ENCODE measurements at places on chromosomes 6 and 20. TPM values are rescaled to one million over a fixed set of nuclear protein-coding genes. Genes with fewer than 3 reads are reported as not detected.

Gene UBD
- 5.8 TPM for total RNA-seq

Gene TRIM31
- total RNA-seq, result not detected

Gene GRM1
- not detected for total RNA-seq

DNA sequence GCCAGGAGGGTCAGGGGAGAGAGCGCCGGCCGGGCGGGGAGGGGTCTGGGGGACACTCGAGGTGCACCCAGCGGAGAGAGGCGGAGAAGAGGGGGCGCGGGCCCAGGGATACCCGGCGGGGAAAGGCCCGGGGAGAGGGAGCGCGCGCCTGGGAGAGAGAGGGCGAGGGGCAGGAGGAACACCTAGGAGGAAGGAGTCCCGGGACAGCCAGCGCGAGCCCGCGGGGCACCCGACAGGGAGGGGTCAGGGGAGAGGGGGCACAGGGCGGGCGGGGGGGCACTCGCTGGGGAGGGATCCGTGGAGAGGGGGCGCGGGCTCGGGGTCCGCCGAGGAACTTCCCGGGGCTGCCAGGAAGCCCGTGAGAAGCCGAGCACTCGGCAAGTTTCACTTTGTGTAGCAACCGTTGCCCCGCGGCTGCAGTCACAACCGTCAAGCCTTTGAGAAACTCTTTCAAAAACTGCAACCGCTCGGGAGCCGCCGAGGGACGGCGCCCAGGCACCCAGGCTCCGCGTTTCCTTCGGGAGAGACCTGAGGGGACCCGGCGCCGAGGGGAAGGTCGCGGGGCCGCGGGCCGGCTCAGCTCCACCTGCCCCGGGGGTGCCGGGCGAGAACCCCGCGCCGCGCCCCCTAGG lies 471 bp downstream of the EZR start:
- peak; percentile 75 for DNase-seq

DNA sequence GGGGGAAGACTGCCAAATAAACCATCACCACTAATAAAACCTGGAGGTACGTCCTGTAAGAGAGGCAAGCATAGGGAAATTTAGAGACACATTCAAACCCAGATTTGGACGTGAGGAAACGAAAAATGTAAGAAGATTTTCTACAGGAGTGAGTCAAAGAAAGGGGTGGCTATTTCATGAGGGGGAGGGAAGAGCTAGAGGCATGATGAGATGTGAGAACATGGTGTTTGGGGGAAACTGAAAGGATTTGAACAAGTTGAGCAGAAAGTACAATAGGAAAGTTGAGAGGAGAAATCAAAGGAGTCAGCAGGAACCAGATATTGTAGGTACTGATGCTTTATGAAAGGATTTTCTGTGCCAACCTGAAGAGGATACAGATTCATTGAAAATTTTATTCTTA lies 179.1 kb upstream of the HS3ST5 start:
- no peak for DNase-seq

- DNase-seq, result no peak
These were observed 23.9 kb upstream of the SLC52A3 start for GRCh38 chr20:792248-792647.

GRCh38 chr6:491233-491632 lies 99.7 kb downstream of the IRF4 start:
- DNase-seq, result no peak

DNA sequence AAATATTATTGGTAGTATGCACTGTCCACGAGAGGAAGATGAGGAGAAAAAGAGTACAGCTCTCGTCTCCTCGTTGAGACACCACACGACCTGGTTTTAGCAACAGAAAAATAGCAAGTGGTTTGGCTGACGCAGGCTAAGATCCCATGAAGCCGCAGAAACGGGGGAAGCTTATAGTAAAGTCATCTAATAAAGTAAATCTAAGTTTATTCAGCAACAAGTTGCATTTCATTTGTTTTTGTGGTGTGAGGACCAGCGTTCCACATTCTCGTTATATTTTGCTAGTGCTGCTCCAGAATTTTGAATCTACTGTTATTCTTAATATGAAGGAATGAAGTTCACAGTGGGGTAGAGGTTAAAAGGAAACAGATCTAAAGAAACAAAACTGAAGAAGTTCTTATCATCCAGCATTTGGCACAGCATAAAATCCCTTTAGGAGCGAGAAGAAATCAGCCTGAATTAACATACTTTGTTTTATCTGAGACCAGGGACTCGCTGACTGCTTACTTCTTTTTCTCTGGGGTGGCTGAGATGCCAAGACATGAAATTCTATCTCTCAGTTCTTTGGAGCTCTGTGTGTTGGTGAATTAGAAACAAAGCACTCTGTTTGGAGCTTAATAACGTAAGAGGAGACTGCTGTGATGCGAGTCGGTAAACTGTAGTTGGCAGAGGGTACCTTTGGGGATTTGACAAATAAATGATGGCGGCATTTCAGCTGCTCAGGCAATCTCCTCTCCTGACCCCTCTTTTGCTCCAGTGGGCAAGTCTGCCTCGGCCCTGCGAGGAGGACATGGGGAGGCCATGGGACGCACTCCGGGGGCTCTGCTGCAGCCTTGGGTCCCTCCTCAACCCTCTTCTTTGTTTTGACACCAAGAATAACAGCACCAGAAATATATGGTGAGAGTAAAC lies 24.9 kb upstream of the IRF4 start:
- no peak for DNase-seq

GRCh38 chr6:39218868-39219567 lies 10.3 kb downstream of the KCNK5 start:
- no peak for DNase-seq

- DNase-seq, result no peak
These were observed 37.9 kb downstream of the ERMARD start for GRCh38 chr6:169789146-169789943.

DNA sequence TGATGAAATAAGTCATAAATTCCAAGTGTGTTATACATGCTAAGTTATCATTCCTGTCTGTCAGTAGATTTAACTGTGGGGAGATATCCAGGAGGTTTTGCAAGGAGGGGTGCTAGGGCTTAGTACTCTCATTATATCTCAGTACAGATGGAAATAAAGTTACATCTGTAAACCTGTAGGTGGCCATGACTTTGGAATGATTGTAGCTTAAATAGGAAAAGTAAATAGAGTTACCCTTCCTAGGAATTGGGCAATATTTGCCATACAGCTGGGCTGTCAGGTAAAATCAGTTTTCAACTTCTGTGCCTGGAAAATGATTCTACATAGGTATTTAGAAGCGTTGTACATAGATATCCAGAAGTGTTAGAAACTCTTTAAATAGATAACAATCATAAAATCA lies 19.8 kb upstream of the TGM3 start:
- DNase-seq, result no peak

Measured in dermis blood vessel endothelial cell (primary cell).